ENCODE measurements at places on chromosomes 16 and 17. TPM values are rescaled to one million over a fixed set of nuclear protein-coding genes. Genes with fewer than 3 reads are reported as not detected.

GRCh38 chr17:5378566-5379207 is 40.8 kb downstream of the NUP88 start:
- no peak for DNase-seq

DNA sequence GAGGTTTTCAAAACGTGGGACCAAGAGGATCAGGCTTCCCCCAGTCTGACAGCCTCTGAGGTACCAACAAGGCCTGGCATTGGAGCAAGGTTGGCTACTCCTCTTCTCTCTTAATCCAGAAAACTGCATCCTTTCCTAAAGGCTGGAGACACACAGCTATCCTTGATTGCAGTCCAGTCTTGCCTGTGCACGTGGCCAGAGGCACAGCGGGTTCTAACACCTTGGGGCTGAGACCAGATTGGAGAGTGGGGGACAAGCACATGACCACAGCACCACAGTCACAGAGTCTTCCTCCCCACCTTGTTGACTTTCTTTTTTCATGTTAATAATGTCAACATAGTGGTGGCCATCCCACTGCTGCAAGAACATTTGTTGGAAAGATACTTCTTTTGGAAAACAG is 46.9 kb downstream of the GNAO1 start:
- DNase-seq: no peak

- DNase-seq: no peak
Measured at GRCh38 chr17:47676199-47676472, 17.8 kb upstream of the TBKBP1 start.

DNA sequence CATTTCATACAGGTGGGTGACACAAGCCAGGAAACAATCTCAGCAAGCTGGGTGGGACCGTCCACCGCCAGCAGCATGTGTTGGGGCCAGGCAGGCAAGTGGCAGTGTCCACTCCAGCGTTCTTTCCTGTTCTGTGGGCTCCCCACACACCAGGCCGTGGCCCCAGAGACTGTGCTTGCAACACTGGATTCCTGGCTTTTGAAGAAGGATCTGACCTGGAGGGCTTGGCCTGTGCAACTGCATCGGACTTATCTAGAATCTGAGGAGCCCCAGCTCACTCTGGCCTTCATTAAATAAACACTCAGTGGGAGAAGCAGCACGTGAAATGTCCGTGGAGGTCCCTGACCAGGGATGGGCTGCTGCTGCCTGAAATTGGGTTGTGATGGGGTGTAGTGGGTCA is 3.2 kb downstream of the KSR1 start:
- no peak for DNase-seq

- DNase-seq: no peak
Measured at GRCh38 chr16:11562941-11563340, 23.8 kb downstream of the LITAF start.

- no peak for DNase-seq
Measured at GRCh38 chr17:71080937-71081336, 911.6 kb downstream of the KCNJ2 start.

- no peak for DNase-seq
Measured at GRCh38 chr16:22417019-22417418, 42.6 kb upstream of the CDR2 start.

GRCh38 chr16:63856537-63856936 is 1265.3 kb downstream of the CDH11 start:
- DNase-seq: no peak

DNA sequence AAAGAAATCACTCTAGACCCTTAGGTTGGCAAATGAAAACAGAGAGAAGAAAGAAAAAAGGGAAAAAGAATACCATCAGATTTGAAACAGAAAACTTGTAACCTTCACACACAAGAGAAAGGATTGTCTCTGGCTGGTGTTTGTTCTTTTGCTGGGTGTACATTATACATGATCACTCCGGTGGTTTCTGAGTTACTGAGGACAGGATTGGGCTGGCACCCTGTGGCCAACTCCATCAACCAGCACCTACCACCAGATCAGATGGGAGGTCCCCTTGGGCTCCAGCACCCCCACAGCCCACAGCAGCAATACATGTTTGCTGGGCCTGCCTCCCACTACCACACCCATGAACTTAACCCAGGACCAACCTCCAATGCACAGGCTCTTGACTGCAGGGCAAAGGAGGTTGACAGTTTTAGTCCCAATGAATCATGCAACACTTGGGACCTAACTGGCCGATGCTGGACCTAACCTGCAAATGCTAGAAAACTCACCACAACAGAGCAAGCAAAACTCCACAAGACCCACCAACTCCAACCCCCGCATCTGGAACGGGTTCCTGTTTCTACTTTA is 308.3 kb downstream of the SOX9 start:
- DNase-seq: no peak

- DNase-seq: peak; percentile 74
Measured at GRCh38 chr16:2035431-2036199, 8.9 kb downstream of the NHERF2 start.

DNA sequence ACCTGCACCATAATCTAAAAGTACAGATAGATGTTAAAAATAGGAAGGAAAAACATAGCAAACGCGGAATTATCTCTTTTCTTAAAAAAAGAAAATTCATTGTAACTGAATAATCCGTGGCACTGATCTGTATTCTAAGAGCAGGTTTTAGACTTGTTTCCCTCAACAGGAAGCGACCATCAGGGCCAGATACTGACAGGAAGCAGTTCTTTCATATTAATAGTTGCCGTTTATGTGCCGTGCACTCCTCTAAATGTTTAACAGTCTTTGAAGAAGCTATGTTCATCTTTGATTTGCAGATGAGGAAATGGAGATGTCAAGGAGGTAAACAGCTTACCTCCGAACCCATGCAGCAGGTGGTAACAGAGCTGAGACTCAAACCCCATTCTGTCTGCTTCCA is 23.6 kb downstream of the DYNLRB2 start:
- DNase-seq: no peak

GRCh38 chr17:73592501-73592961 is 51.7 kb downstream of the SDK2 start:
- DNase-seq: no peak

DNA sequence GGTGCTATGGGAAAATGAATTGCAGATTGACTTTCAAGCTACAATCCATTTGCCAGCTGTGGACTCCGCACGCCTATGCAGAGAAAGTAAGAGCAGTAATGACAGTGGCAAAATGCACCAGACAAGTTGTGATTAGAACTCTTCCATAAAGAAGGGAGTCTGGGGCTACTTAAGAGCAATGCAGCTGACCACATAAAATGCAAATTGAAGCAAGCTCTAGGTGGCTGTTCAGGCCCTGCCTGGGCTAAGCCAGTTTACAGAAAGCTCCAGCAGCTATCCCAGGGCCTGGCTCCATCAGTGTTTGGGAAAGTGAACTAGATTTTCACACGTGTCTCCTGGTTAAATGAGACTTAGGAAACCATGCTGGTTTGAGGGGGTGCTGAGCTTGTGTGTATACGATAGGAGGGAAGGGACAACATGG is 2.2 kb upstream of the MAP2K6 start:
- DNase-seq: no peak

DNA sequence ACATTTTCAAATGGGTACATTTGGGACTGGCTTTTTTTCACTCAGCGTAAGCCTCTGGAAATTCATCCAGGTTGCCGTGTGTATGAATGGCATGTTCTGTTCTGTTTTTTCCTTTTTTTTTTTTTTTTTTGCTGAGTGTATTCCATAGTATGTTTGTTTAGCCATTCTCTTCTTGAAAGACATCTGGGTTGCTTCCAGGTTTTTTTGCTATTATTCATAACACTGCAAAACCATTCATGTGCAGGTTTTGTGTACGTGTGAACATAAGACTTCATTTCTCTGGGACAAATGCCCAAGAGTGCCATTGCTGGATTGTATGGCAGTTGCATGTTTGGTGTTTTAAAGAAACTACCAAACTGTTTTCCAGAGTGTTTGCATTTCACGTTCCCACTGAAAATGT is 335.9 kb upstream of the TNRC6C start:
- DNase-seq: no peak

- DNase-seq: no peak
Measured at GRCh38 chr17:76270770-76271668, 5.9 kb downstream of the UBALD2 start.

DNA sequence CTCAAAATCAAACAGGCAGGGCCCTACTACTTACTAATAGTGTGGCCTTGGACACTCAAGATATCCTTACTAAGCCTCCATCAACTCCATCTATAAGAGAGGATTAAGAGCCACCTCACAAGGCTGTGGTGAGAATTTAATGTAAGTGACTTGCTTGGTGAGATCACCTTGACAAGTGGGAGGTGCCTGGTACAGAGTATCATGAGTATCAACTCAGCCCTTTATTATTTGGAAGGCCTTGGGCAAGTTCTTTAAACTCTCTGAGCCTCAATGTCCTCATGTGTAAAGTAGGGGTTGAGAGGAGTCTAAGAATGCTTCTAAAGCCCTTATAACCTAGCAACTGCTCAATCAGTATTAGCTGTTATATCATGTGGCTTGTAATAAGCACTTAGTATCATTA is 15.0 kb downstream of the THUMPD1 start:
- DNase-seq: no peak

DNA sequence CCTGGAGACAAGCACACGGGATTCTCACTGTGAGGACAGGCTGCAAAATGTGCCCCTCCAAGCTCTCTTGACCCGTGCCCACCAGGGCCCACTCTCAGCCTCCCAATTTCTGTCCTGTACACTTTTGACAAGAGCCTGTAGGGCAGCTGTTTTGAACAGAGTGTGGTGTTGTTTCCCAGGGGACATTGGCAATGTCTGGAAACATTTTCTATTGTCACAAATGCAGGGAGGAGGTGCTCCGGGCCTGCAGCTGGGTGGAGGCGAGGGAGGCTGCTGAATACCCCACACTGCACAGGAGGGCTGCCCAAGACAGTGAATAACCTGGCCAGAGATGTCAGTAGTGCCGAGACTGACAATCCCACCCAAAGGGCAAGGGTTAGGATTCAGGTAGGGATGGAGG is 10.5 kb downstream of the CEP295NL start:
- DNase-seq: no peak

GRCh38 chr16:72910381-72910780 is 137.5 kb downstream of the ZFHX3 start:
- DNase-seq: no peak

DNA sequence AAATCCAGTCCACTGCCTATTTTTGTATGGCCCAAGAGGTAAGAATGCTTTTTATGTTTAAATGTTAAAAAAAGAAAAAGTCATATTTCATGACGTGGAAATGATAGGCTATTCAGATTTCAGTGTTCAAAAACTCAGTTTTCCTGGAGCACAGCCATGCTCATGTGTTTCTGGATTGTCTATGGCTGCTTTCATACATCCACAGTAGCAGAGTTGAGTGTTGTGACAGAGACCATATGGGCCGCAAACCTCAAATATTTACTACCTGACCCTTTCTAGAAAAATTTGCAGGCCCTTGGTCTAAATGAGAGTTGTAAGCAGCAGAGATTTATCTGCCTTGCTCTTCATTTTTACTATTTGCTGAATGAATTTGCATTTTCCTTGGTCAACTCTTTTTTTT is 264.1 kb downstream of the CBLN1 start:
- no peak for DNase-seq

GRCh38 chr17:50935221-50935995 is 69.3 kb upstream of the TOB1 start:
- peak; percentile 58 for DNase-seq

GRCh38 chr17:27834571-27834970 is 34.2 kb upstream of the NOS2 start:
- DNase-seq: no peak

GRCh38 chr17:78300962-78301820 is 58.7 kb downstream of the SOCS3 start:
- DNase-seq: no peak

- DNase-seq: peak; percentile 98
Measured at GRCh38 chr17:5191541-5192417, at the start of gene ZNF594. TSS of gene ZNF594 (minus strand) at chr17:5191868. CDS start at chr17:5184256, 7,612 bp downstream.

GRCh38 chr17:39599004-39599664 is 8.6 kb downstream of the NEUROD2 start:
- DNase-seq: no peak

GRCh38 chr17:41617136-41617535 is 4.6 kb upstream of the KRT16 start:
- DNase-seq: no peak

The DRC7 gene
- polyA plus RNA-seq: not detected

The RNF157 gene
- 6.9 TPM for polyA plus RNA-seq

The TMEM114 gene
- polyA plus RNA-seq: not detected

The GCGR gene
- 0.03 TPM for polyA plus RNA-seq

The NUFIP2 gene
- polyA plus RNA-seq: 11.5 TPM

The CEP295NL gene
- 2.6 TPM for polyA plus RNA-seq

The SMTNL2 gene
- polyA plus RNA-seq: 11.8 TPM

The ZFP3 gene
- polyA plus RNA-seq: 3.1 TPM

Data from heart right ventricle (tissue), 16 donors.